ENCODE measurements at places on chromosomes 11 and 22. TPM values are rescaled to one million over a fixed set of nuclear protein-coding genes. Genes with fewer than 3 reads are reported as not detected.

Gene C1QTNF5
- 35.9 TPM for total RNA-seq

DNA sequence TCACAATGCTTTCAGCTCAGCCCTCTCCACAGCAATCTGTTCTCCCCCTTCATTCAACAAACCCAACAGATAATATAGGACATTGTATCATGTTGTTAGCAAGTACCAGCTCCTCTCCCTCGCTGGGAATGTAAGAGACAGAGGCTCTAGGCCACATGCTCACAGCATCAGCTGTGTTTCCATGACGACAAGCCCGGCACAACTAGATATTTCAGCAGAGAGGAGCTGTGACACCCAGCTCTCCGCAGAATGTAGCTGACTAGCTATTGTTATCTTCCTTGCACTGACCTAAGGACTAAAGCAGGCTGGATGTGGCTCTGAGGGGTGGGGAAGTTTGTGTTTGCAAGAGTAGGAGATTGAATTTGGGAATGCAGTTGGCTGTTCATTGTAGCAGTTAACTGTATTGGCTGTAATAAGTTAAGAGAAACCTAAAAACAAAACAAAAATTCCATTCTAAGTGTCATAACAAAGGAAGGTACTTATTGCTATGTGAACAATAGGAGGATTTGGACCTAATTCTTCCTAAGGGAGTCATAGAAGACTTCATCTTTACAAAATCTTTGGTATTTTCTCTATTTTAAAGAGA, 28.0 kb upstream of the RRAS2 start:
- peaks cover 12% of the 10 kb centered on the region for H3K4me1 ChIP-seq
- no peaks in the 10 kb centered on the region for H3K27me3 ChIP-seq
- peak overlapping the region; percentile 26 for H3K27ac ChIP-seq
- H3K36me3 ChIP-seq: no peaks in the 10 kb centered on the region

- peaks cover 43% of the 10 kb centered on the region for H3K36me3 ChIP-seq
- H3K4me3 ChIP-seq: no peak overlapping the region
- H3K4me1 ChIP-seq: peaks cover 24% of the 10 kb centered on the region
- no peak for DNase-seq
These were observed 27.9 kb downstream of the TCP11L1 start for GRCh38 chr11:33067294-33067693.

GRCh38 chr22:35921777-35922176, 106.8 kb downstream of the RBFOX2 start:
- no peaks in the 10 kb centered on the region for H3K27me3 ChIP-seq
- DNase-seq: peak; percentile 19
- no peaks in the 10 kb centered on the region for H3K36me3 ChIP-seq
- peak overlapping the region; percentile 37 for H3K4me3 ChIP-seq
- peak overlapping the region; percentile 83 for H3K27ac ChIP-seq

GRCh38 chr11:42595876-42596275, 715.9 kb upstream of the API5 start:
- H3K4me1 ChIP-seq: no peaks in the 10 kb centered on the region
- H3K27ac ChIP-seq: no peak overlapping the region
- H3K4me3 ChIP-seq: no peak overlapping the region
- H3K27me3 ChIP-seq: no peaks in the 10 kb centered on the region

Gene GATD1
- total RNA-seq: 31.5 TPM

DNA sequence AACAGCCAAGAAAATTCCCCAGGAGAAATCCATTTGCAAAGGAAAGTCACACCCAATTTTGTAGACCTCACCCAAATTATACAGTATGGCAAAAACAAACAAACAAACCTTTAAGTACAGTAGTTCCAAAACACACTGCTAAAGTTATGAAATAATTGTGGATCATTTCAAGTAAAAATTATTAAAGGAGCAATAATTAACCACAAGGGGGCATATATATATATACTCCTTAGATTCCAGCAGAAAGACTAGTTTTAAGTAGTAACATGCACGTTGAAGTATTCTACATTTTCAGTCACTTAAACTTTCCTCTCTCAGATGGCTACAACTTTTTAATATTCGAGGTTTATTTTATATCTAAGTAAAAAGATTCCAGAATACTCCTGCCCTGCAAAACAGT, 26.8 kb downstream of the RNF141 start:
- H3K4me1 ChIP-seq: peaks cover 11% of the 10 kb centered on the region
- no peak overlapping the region for H3K4me3 ChIP-seq
- no peaks in the 10 kb centered on the region for H3K27me3 ChIP-seq
- peaks cover 17% of the 10 kb centered on the region for H3K36me3 ChIP-seq

- DNase-seq: no peak
- no peaks in the 10 kb centered on the region for H3K36me3 ChIP-seq
- H3K27me3 ChIP-seq: peaks cover 6% of the 10 kb centered on the region
- no peak overlapping the region for H3K27ac ChIP-seq
- no peaks in the 10 kb centered on the region for H3K4me1 ChIP-seq
- no peak overlapping the region for H3K4me3 ChIP-seq
These were observed 6.4 kb upstream of the KCNJ11 start for GRCh38 chr11:17394743-17395390.

GRCh38 chr11:78083021-78083420, 3.4 kb upstream of the NDUFC2 start:
- no peaks in the 10 kb centered on the region for H3K27me3 ChIP-seq
- DNase-seq: no peak
- no peak overlapping the region for H3K4me3 ChIP-seq
- no peak overlapping the region for H3K27ac ChIP-seq

DNA sequence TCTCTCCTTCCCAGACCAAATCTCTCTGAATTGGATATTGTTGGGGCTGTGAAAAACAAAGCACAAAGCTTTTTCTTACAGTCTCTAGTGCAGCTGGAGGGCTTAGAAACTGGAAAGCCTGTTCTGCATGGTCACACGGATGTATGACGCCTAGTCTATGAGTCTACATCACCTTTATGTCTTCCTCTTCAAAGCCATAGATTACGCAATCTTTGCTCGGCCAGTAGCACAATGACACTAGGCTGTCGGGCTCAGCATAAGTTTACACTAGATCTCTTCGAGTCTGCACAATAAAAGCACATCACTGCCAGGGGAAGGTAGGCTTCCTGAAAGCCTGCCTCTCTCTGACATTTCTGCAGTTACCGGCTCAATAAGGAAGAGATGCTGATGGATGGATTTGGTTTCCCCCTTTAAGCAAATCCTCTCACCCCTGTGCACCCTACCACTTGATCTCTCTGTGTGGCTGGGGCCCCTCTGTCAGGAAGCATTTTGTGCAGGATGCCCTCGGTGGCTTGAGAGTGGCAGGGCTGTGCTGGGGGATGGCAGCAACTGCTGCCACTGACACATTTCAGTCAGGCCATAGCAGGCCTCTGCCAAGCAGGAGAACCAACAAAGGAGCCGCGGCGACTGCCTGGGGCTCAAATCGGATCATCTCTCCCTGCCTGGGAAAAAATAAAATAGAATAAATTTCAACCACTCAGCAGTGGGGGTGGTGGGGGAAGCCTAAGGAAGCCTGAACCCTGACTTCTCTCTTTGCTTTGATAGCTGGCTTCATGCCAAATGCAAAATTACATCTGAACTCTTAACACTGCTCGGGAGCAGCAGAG, 1272.8 kb downstream of the LRRC4C start:
- no peaks in the 10 kb centered on the region for H3K36me3 ChIP-seq
- H3K4me3 ChIP-seq: no peak overlapping the region
- no peaks in the 10 kb centered on the region for H3K4me1 ChIP-seq
- no peak for DNase-seq
- no peaks in the 10 kb centered on the region for H3K27me3 ChIP-seq

Gene MMP10
- total RNA-seq: not detected

Gene OR52E8
- total RNA-seq: not detected

GRCh38 chr11:110071197-110071596, 22.0 kb upstream of the ZC3H12C start:
- no peaks in the 10 kb centered on the region for H3K27me3 ChIP-seq
- H3K27ac ChIP-seq: no peak overlapping the region
- no peak overlapping the region for H3K4me3 ChIP-seq
- DNase-seq: no peak

GRCh38 chr22:17870407-17870806, 96.1 kb upstream of the BID start:
- no peaks in the 10 kb centered on the region for H3K4me1 ChIP-seq
- peaks cover 56% of the 10 kb centered on the region for H3K36me3 ChIP-seq
- no peaks in the 10 kb centered on the region for H3K27me3 ChIP-seq
- DNase-seq: no peak
